ENCODE measurements at places on chromosomes 5 and 9. TPM values are rescaled to one million over a fixed set of nuclear protein-coding genes. Genes with fewer than 3 reads are reported as not detected.

The EGFL7 gene
- total RNA-seq, result 12.6 TPM

The SMIM33 gene
- total RNA-seq, result not detected

The NTRK2 gene
- total RNA-seq, result 221 TPM

GRCh38 chr9:136786451-136786850 lies 4.7 kb upstream of the TMEM141 start:
- DNase-seq, result no peak

DNA sequence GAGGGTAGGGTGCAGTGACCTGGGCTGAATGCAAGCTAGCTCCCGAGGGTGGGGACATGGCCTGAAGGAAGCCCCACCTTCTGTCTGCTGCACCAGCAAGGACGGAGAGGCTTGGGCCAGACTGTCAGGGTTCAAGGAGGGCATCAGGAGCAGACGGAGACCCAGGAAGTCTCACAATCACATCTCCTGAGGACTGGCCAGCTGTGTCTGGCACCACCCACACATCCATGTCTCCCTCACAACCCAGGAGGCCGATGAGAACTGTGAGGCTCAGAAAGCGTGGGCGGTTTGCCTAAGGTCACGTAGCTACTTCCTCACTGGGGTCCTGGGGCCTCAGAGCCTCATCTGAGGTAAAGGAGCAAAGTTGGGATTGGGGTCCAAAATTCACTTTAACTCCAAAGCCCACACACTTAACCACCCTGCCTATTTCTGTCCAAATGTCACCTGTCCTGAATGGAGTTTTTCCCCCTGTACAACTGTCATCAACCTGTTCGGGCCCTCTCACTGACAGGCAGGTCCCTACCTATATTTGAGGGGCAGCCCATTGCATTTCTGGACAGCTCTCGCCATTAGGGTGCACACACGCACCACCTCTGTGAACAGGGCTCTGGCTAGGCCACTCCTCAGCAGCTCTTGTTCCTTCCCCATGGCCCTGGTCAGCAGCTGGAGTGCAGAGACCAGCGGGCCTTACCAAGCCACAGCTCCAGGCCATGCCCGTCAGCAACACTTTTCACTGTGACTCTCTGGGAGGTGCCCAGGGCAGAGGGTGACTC lies 3.4 kb downstream of the IL13 start:
- DNase-seq, result no peak

GRCh38 chr5:82993416-82993815 lies 83.8 kb downstream of the TMEM167A start:
- no peak for DNase-seq

DNA sequence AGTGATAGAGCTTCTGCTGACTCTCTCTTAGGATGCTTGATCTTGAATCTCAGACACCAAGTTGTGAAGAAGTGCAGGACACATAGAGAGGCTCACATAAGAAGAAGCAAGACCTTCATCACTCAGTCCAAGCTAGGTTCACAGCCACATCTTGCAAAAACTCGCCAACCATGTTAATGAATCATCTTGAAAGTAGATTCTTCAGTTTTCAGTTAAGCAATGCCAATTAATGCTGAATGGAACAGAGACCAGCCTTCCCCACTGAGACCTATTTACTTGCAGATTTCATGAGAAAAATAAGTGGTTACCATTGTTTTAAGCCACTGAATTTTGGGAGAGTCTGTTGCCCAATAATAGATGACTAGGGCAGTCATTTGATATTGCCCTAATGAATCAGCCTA lies 217.7 kb upstream of the EDIL3 start:
- no peak for DNase-seq

- no peak for DNase-seq
Measured at GRCh38 chr9:37011530-37011929, 22.5 kb downstream of the PAX5 start.

DNA sequence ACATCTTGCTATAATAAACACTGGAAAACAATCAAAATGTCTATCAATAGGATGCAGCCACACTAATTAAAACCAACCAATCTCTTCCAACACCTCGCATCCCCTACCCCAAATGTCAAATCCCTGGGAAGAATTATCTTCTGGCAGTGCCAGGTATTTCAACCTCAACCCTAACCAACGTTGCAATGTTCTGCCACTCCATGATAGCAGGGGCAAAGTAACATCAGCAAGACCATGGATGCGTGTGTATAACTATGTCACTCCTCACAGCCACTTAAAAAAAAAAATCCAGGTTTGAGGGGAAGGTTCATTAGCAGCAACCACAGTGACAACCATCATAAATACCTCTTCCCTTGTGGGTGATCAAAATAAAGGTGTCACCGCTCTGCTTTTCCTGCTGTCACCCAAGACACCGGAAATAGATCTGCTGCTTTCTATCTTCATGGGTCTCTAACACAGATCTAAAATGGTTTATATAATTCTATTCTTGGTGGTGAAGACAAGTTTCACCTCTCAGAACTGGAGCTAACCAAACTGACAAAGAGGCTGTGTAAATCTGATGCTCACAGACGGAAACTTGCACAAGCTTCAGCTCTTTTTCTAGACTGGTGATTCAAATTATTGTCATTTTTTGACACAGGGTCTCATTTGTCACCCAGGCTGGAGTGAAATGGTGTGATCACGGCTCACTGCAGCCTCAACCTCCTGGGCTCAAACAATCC lies 9.9 kb downstream of the HSPA9 start:
- no peak for DNase-seq

DNA sequence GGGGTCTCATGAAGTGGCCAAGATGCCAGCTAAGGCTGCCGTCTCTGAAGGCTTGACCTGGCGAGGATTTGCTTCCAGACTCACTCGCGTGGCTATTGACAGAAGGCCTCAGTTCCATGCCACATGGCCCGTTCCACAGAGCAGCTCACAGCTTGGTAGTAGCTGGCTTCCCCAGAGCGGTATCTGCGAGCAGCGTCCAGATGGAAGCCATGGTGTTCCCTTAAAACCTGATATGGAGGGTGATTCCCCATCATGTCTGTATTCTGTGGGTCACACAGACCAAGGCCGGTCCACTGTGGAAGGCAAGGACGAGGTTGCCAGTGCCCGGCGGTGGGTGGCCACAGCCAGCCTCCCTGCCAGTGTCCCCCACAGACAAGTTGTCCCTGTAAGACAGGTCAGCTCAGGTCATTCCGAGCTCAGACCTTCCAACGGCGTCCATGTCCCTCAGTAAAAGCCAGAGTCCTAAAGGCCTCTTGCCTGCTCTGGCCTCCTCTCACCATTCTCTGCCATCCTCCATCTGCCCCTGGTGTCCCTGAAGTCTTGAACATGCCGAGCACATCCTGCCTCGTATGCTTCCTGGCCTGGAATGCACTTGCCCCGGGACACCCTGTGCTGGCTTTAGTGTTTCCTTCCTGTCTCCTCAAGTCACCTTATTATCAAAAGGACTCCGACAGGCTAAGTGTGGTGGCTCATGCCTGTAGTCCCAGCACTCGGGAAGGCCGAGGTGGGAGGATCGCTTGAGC lies 61.3 kb upstream of the LRRTM2 start:
- DNase-seq, result no peak

- DNase-seq, result no peak
Measured at GRCh38 chr9:132802121-132802795, 75.8 kb downstream of the AK8 start.

GRCh38 chr5:10828241-10828640 lies 67.2 kb upstream of the DAP start:
- DNase-seq, result no peak

- DNase-seq, result no peak
Measured at GRCh38 chr5:39092581-39093351, 18.6 kb upstream of the RICTOR start.

DNA sequence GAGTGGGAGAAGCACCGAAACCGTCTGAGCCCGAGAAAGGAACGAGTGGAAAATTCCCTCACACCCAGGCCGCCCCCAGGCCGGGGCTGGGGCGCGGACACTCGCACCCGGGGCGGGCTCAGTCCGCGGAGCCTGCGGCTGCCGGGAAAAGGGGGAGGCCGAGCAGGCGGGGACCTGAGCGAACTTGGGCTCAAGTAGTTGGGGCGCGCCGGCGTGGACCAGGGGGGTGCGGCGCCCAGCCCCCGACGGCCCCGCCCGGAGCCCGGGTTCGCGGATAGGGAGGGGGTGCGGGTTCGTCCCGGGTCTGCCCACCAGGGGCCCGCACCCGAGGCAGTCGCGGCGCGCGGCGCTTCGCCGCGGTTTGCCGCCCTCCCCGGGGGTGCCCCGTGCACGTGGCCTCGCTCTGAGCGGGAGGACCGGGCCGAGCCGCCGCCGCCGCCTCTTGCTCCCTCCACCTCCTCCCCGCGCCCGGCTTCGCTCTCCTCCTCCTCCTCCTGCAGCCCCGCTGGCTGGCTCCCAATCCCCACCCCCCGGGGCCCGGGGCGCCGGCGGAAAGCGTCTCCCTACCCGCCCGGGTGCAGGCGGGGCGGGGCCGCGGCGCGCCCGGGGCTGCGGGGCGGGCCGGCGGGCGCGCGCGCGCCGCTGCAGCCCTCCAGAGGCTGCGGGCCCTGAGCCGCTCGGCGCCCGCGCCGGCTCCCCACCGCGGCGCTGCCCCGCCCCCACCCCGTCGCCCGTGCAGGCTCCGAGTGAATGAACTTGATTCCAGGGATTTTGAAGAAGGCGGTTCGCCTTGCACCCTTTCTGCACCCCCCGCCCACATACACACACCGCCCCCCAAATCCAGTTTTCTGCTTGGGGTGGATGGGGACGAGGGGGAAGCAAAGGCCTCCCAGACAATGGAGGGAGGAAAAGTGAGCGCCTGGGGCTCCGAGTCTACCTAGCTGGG lies 1.3 kb upstream of the NFIB start:
- DNase-seq, result peak; percentile 90
